Naive thymus-derived CD8-positive, alpha-beta T cell (primary cell): ENCODE measurements at places on chromosomes 7 and 10.
A peak's percentile ranks its signal among the peaks of the same experiment; 100 is the strongest.

GRCh38 chr10:3330663-3331062 lies 158.1 kb upstream of the PITRM1 start:
- H3K27ac ChIP-seq: no peak overlapping the region
- no peaks in the 10 kb centered on the region for H3K36me3 ChIP-seq
- H3K27me3 ChIP-seq: peaks cover 5% of the 10 kb centered on the region
- no peaks in the 10 kb centered on the region for H3K4me1 ChIP-seq
- H3K4me3 ChIP-seq: no peak overlapping the region

GRCh38 chr10:19719284-19719683 lies 96.9 kb upstream of the PLXDC2 start:
- H3K36me3 ChIP-seq: no peaks in the 10 kb centered on the region
- no peak overlapping the region for H3K27ac ChIP-seq

- peaks cover 88% of the 10 kb centered on the region for H3K27me3 ChIP-seq
- no peak overlapping the region for H3K4me3 ChIP-seq
- no peak for DNase-seq
- peaks cover 28% of the 10 kb centered on the region for H3K4me1 ChIP-seq
Observed at GRCh38 chr10:117552156-117552631, 9.6 kb downstream of the EMX2 start.

- peaks cover 6% of the 10 kb centered on the region for H3K27me3 ChIP-seq
- DNase-seq: no peak
- H3K4me1 ChIP-seq: peaks cover 3% of the 10 kb centered on the region
- H3K4me3 ChIP-seq: no peak overlapping the region
- H3K27ac ChIP-seq: no peak overlapping the region
- H3K36me3 ChIP-seq: no peaks in the 10 kb centered on the region
Observed at GRCh38 chr7:94049615-94050014, 45.5 kb upstream of the BET1 start.

DNA sequence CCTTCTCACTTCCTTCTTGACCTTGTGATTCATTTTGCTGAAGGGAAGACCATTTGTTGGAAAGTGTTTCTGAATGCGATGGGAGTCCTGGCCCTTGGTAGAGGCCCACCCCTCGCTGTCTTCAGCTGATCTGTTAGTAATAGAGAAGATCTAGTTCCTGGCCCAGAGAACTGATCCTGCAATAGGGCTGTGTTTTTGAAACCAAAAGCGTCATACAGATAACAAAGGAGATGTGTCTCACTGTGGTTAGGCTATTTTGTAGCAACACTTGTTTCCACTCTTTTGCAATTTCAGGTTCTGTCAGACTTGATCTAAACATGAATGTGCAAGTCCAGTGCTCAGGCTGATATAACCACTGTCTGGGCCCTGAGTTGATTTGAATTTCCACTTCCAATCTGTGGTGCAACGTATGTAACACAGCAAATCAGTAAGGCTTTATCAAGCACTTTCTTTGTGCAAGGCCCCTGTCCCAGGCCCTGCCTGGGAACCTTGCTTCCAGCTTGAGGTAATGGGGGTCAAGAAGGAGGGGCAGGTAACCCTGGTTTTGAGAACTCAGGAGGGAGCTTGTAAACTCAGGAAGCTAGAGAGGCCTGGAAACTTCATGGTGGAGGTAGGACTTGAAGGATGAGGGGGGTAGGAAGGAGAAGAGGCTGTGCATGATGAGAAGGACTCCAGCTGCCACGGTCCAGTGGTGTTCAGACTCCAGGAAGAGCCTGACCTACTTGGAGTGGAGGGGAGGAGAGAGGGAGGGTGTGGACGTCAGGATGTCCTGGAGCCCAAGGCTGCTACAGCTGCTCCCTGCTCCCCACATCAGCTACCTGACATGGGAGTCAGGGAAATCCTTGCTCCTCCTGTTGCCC lies 42.2 kb upstream of the SRGN start:
- no peaks in the 10 kb centered on the region for H3K27me3 ChIP-seq
- H3K4me1 ChIP-seq: peaks cover 5% of the 10 kb centered on the region
- H3K27ac ChIP-seq: peak overlapping the region; percentile 91
- no peaks in the 10 kb centered on the region for H3K36me3 ChIP-seq
- H3K4me3 ChIP-seq: peak overlapping the region; percentile 74

DNA sequence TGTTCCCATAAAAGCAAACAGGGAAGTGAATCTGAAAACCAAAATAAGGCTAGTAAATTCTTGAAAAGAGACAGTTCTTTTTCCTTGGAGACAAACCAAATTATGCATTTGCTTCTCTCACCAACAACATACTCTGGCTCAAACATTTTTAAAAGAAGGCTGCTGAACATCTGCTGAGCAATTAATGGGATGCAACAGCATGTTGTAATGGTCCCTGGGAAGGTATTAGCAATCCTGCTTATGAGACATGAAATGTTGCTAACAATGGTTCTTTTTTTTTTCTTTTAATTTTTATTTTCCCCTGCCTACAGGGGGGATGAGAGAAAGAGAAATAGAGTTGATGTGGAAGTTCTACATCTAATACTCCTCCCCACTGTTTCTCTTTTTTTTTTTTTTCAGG lies 572.1 kb downstream of the SORCS1 start:
- no peaks in the 10 kb centered on the region for H3K4me1 ChIP-seq
- no peak overlapping the region for H3K4me3 ChIP-seq
- no peaks in the 10 kb centered on the region for H3K36me3 ChIP-seq

- no peak overlapping the region for H3K4me3 ChIP-seq
- H3K27ac ChIP-seq: no peak overlapping the region
- H3K4me1 ChIP-seq: no peaks in the 10 kb centered on the region
Observed at GRCh38 chr7:44286182-44286617, 39.2 kb downstream of the CAMK2B start.

GRCh38 chr7:42939457-42940240 lies 7.5 kb downstream of the MRPL32 start:
- no peaks in the 10 kb centered on the region for H3K27me3 ChIP-seq
- DNase-seq: no peak
- no peak overlapping the region for H3K4me3 ChIP-seq
- peak overlapping the region; percentile 6 for H3K27ac ChIP-seq

- no peak overlapping the region for H3K27ac ChIP-seq
- no peaks in the 10 kb centered on the region for H3K27me3 ChIP-seq
- H3K4me3 ChIP-seq: no peak overlapping the region
- DNase-seq: no peak
- no peaks in the 10 kb centered on the region for H3K36me3 ChIP-seq
- no peaks in the 10 kb centered on the region for H3K4me1 ChIP-seq
Observed at GRCh38 chr7:85322252-85322651, 135.4 kb upstream of the SEMA3D start.

- no peaks in the 10 kb centered on the region for H3K36me3 ChIP-seq
- H3K27me3 ChIP-seq: peaks cover 8% of the 10 kb centered on the region
- no peaks in the 10 kb centered on the region for H3K4me1 ChIP-seq
- no peak for DNase-seq
- H3K4me3 ChIP-seq: no peak overlapping the region
Observed at GRCh38 chr7:25454562-25455041, 226.3 kb upstream of the NPVF start.

DNA sequence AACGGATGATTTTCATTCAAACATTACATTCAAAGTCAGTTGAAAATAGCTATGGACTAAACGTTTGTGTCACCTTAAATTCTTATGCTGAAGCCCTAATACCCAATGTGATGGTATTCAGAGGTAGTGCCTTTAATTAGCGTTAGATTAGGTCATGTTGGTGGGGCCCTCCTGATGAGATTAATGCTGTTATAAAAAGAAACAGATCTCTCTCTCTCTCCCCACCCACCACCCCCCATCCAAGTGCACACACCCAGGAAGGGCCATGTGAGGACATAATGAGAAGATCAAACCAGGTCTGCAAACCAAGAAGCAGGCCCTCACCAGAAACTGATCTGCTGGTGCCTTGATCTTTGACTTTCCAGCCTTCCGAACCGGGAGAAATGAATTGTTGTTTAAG lies 44.2 kb downstream of the ZNF438 start:
- H3K4me3 ChIP-seq: no peak overlapping the region
- no peak for DNase-seq
- peaks cover 2% of the 10 kb centered on the region for H3K4me1 ChIP-seq
- no peaks in the 10 kb centered on the region for H3K27me3 ChIP-seq
- H3K36me3 ChIP-seq: peaks cover 4% of the 10 kb centered on the region

DNA sequence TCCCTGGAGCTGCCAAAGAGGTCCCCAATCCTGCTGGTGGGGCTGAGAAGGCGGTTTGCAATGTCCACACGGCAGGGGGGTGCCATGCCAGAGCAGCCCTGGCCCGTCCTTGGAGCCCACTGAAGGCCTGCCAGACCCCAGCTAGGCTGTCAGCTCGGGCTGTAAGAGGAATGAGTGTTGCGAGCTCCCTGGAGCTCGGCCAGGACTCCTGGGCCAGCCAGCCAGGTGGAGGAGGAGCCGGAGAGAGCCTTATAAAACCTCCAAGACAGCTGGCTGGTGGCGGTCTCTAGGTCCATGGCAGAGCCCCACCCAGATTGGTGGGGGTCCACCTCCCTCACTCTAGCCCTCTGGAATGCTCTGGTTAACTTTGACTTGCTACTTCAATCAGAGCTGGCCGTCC lies 55.1 kb upstream of the CALN1 start:
- no peaks in the 10 kb centered on the region for H3K36me3 ChIP-seq
- no peaks in the 10 kb centered on the region for H3K4me1 ChIP-seq
- no peak overlapping the region for H3K27ac ChIP-seq
